ENCODE measurements at places on chromosomes 2 and 18.
A peak's percentile ranks its signal among the peaks of the same experiment; 100 is the strongest.

GRCh38 chr2:234827096-234827860, 124.5 kb upstream of the SH3BP4 start:
- DNase-seq, result no peak

GRCh38 chr2:114472246-114472645, 29.8 kb downstream of the DPP10 start:
- DNase-seq, result no peak

GRCh38 chr2:38092196-38092902, 16.4 kb upstream of the CYP1B1 start:
- no peak for DNase-seq

- no peak for DNase-seq
These were observed 138.5 kb upstream of the NETO1 start for GRCh38 chr18:73006331-73006730.

- DNase-seq, result no peak
These were observed 75.5 kb downstream of the MYCN start for GRCh38 chr2:16015903-16016265.

DNA sequence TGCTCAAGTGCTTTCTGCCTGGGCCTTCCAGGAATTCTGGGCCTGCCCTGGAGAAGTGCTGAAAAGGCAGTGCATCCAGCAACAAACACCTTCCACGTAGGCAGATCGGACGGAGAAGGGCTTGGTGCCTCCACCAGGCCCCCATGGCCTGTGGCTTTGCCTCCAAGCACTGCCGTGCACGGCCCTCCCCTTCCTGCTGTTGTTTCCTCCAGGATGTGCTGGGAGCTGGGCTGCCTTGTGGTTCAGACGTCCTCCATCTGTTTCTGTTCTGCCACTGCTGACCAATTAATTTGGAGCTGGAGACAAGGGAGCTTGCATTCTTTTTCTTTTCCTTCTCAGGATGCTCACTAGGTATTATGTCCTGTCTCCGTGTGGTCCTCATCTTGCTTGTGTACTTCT, 197.0 kb downstream of the HRH4 start:
- DNase-seq, result peak; percentile 28

DNA sequence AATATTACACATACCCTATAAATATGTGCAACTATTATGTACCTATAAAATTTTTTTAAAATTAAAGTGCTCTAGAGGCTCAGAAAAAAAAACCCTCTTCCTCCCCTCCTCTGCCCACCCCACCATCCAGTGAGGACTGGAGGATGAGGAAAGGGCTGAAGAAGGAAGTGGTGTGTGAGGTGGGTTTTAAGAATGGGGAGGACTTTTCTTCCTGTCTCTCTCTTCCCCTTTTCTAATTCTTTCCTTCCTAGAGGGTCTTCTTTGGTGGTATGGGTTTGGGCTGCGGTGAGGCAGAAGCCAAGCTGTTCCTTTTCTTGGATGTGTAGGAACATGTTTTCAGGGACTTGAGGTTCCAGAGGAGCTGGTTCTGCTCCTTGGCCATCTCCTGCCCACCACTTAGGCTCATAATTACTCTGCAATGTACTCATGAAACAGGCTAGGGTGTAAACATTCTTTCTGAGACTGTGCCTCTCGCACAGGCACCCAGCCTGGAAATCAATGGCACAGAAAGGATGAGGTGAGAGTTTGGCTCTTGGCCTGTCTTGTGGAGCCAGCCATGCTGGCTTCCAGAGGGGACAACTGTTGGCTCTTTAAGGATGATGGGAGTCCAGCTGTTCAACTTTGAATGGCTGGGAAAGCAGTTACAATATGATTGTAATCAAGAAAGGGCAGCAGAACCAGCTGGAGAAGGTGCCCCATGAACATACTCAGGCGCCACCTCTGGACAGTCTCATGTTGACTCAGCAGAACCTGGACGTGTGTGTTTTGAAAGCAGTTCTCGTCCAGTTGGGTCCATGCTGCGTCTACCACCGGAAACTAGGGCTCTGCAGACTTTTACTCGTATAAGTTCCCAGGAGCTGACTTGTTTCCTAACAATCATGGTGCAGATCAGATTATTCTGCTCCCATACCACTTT, 38.3 kb downstream of the IL1RL2 start:
- DNase-seq, result no peak

DNA sequence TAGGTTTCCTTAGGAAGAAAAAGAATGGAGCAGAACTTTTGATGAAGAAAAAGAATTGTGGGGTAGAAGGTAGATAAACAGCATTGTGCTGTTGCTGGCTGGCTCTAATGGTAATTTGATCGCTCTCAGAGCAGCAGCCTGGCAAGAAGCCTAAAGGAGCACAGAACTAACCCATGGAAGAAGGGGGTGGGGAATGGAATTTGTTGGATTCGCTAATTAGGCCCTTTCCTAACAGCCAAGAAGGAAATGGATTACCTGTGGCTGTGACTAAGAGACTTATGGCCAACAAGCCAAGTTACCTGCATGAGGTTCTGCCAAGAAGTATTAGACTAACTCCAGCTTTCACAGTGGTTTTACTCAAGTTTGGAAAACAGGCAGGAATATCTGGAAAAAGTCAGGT, 210.6 kb downstream of the IKZF2 start:
- DNase-seq, result peak; percentile 46

DNA sequence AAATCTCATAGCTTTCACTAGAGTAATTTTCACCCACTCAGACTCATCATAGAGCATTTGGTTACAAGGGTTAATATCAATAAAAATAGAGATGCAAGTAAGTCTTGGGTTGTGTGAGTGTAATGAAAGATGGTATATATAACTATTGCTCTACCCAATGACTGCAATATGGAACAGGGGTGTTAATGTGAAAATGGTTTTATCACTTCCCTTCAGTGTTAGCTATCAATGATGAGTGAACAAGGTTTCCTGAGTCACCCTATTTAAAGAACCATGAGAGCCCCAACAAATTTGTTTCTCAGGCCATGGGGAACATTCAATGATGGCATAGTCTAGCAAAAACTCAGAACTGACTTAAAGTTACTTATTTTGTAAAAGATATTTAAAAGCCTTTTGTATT, 1133.6 kb upstream of the ZEB2 start:
- no peak for DNase-seq

DNA sequence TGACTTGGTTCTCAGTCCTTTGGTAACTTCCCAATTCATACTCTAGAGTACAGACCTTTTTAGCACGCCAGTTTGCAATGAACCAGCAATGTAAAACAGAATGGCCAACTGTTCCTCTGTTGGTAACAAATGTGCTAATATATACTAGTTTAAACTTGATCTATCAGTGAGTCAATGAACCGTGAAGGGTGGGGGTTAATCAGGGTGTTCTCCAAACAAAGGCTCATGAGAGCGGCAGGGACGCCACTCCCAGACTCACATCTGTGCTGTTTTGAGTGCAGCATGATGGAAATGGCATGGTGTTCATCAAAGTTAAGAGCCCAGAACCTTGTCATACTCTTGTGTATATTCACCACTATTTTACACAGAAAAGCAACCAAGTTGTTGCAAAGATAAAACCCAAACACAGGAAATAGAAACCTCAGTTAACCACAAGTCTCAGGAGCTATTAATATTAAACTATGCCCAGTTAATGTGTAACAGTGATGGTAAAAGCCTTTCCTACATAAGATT, 70.3 kb downstream of the CERKL start:
- DNase-seq, result peak; percentile 36

DNA sequence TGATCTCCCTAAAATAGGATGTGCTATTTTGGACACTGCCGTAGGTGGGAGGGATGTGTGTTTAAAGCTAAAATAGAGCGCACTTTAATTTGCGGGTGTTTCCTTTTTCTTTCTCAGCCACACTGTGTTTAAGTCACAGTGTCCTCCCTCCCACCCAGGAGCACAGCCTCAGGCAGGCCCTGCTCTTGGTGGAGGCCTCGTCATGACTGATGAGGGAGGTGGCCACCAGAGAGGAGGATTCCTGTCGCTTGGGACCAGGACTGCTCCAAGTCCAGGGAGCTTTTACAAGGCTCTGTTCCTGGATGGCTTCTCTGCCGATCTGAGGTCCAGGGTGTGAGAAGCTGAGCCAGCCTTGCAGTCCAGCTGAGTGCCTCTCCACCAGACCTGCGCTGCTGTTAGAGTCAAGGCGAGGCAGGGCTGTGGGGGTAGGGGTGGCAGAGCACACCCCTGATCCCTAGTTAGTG, 33.5 kb downstream of the INPP4A start:
- DNase-seq, result no peak

Data from NCI-H1930 (cell line).